Stimulated activated CD4-positive, alpha-beta T cell treated with anti-CD3 and anti-CD28 coated beads, Interleukin-2, amount 100 ng/mL, for 48 hours (primary cell): ENCODE measurements at places on chromosomes 7 and 10.
A peak's percentile ranks its signal among the peaks of the same experiment; 100 is the strongest.

DNA sequence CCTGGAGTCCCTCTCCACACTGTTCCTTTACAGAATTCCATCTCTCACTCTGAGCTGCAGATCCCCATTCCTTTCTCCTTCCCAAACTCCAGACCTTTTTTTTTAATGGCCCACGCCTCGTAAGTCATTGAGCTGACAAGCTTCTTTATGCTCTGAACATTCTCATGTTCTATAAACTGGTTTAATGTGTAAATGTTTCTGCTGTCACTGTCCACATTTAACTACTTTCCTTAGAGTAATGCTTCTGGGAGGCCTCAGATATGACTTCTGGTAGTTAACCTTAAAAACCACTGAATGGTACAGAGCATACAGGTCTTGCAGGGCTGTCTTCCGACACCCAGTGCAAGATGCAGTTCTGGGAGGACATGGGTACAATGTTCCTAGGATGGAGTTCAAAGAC, 71.1 kb upstream of the CAMK2B start:
- no peak for DNase-seq

DNA sequence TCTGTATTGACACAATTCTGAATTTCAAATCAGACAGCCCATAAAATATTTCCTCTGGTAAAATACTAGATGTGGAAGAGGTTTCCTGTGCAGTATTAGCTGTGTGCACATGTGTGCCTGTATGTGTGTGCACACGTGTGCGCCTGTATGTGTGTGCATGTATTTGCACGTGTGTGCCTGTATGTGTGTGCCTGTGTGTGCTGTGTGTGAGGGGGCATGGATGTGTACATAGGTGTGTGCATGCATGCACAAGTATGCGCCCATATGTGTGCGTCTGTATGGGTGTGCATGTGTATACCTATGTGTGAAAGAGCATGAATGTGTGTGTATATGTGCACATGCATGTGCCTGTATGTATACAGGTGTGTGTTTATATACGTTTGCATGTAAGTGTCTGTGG, 191.4 kb downstream of the KLF6 start:
- DNase-seq = no peak

GRCh38 chr10:103111031-103111917, 81.8 kb downstream of the NT5C2 start:
- DNase-seq = no peak

- DNase-seq = no peak
Measured at GRCh38 chr7:79245623-79246249, 207.7 kb downstream of the MAGI2 start.

GRCh38 chr10:122221958-122222357, 49.1 kb upstream of the BTBD16 start:
- DNase-seq = no peak

GRCh38 chr10:21516242-21517131, 9.0 kb downstream of the SKIDA1 start:
- no peak for DNase-seq

- no peak for DNase-seq
Measured at GRCh38 chr10:64277536-64277935, 756.3 kb downstream of the REEP3 start.

- DNase-seq = no peak
Measured at GRCh38 chr10:121069061-121069850, 218.1 kb downstream of the WDR11 start.

- no peak for DNase-seq
Measured at GRCh38 chr10:117442521-117442920, 67.3 kb upstream of the PDZD8 start.

- no peak for DNase-seq
Measured at GRCh38 chr7:39073432-39073831, 95.7 kb downstream of the POU6F2 start.

- DNase-seq = no peak
Measured at GRCh38 chr10:85448716-85449115, 917.9 kb downstream of the GRID1 start.

DNA sequence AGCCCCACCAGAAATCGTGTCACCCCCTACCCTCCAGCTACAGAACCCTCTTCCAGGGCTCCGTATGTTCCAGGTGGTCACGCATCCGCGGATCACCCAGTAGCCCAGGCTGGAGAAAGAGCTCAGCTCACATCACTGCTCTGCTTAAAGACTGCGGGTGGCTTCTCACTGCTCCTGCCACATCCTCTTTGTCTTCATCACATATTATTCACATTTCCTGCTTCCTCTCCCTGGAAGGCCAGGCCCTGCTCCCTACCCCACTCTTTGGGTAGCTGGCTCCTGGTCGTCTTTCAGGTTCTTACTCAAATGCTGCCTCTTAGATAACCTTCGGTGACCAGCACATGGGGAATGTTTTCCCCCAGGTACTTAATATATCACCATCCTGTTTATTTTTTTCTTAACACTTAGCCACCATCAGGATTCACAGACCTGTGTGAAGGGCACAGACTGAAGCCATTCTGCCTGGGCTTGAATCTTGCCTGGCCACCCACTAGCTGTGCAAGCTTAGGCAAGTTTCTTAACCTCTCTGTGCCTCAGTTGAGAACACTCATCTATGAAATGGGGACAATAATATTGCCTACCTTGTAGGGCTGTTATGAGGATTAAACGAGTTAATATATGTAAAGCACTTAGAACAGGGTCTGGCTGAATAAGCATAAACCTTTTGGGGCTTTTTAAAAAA, 307.8 kb downstream of the PRPF18 start:
- no peak for DNase-seq

GRCh38 chr10:120318862-120319261, 138.2 kb upstream of the PLPP4 start:
- DNase-seq = no peak

DNA sequence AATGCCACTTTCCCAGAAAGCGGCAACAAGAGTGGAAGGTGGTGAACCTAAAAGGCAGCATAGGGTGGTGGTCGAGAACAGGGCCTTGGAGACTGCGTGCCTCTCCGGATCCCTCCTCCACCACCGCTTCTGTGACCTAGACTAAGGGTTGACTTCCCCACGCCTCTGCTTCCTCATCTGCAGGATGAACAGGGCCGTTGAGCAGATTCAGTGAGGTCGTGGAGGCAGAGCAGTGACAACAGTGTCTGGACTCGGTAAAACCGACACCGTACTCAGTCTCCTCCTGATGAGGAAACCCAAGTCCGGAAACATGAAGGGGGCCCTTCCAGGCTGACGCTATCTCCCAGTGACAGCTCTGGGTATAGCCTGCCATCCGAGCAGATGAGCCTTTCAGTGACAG, 162.6 kb downstream of the CELF2 start:
- DNase-seq = peak; percentile 50

- DNase-seq = no peak
Measured at GRCh38 chr7:108810756-108811385, 241.2 kb downstream of the DNAJB9 start.

- no peak for DNase-seq
Measured at GRCh38 chr10:79260811-79261740, 86.2 kb upstream of the PPIF start.
